Effector CD4-positive, alpha-beta T cell (primary cell): ENCODE measurements at places on chromosomes 5 and 9.

- DNase-seq: no peak
These were observed 395.5 kb upstream of the SLC30A5 start for GRCh38 chr5:68698025-68698940.

GRCh38 chr5:164119806-164120447 lies 614.5 kb downstream of the MAT2B start:
- DNase-seq: no peak

DNA sequence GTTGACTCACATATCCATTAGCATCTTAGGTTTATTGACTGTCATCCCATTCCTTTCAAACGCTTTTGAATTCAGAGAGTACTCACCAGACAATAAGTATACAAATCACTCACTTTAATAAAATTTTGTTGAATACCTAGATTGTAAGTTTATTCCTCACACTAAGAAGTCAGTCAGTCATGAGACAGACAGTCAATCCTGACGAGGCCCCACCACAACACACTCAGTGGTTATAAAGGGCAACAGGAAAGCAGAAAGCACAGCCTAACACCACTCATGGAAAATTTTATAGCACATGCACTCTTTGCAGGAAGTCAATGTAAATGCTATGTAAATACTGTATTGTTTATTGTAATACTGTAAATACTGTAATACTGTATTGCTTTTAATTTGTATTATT lies 176.3 kb upstream of the PTGER4 start:
- no peak for DNase-seq

GRCh38 chr5:67202828-67203227 lies 6.2 kb upstream of the CD180 start:
- DNase-seq: no peak

- DNase-seq: no peak
These were observed 19.7 kb upstream of the CSF1R start for GRCh38 chr5:150105928-150106615.

DNA sequence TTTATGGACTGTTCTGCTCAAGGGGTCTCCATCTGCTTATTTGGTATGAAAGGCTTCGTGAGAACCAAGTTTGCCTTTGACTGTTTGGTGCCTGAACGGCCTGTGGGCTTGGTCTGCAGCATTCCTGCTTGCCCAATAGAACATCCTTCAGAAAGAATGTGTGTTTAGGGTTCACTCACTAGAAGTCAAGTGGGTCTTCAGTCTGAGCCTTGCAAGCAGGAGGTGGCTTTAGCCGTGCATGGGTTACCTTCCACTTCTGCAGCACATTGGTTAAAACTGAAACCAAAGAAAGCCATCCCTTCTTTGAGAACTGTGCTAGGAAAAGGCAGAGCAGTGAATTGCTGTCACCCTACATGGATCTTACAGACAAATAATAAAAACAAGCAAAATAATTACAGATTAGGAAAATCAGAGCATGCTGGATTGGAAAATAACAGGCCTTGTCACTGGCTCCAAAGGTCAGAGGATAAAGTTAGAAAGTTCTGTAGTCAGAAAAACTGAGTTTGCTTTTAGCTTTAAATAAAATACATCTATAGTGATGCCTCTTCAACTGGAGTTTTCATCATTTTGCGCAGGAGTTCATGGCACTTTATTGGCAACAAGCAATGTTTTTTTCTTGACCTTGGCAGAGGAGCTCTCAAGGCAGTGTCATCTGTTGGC lies 16.6 kb downstream of the WWC1 start:
- no peak for DNase-seq

- DNase-seq: no peak
These were observed 25.2 kb upstream of the TNIP1 start for GRCh38 chr5:151106043-151106442.

DNA sequence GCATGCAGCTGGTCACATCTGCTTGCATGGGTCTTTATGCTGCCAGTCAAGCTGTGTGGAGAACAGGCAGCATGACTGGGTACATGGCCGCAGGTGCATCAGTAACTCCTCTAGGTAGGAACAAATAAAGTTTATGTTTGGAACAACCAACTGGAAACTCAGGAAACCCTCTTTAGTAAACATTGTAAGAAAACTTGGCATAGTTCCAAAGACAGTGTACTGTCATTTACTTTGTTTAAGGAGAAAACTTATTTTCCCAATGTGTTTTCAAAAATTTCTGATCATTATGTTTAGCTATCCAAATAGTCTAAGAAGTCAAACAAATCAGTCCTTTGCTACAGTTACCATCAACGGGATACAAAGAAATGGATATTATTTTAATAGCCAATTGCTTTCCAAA lies 386.0 kb downstream of the CHSY3 start:
- DNase-seq: no peak

DNA sequence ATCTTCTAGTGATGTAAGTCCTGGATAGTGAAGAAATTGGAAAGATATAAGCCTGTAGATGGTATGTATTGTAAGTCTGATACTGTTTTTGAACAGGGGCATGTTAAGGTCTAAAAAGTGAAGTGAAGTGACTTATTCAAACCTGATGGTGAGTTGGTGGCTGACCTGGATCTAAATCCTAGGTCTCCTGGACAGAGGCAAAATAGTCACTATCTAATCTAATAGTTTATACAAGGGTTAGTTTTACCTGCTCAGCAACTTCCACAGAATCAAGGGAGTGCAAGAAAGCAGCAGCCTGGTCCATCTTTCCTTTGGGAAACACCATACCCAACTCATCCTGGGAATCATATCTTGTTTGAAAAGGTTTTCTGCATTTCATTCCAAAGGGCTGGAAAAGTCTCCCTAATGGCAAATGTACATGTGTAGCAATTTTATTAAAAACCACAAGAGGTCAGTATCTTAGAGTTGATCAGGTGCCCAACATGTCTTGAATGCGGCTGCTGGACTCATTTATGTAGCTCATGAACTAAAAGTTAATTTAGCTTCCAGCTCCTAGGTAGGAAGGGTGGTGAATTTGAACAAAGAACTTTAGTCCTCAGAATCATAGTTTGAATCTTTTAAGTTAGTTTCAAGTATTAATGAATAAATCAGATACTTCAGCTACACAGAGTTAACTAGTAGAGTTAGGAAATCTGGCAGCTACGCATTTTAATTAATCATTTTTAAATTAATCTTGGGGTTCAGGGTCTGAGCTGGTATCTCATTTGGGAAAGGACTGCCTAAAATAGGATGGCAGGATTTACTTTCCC lies 26.0 kb downstream of the SKP2 start:
- DNase-seq: no peak

- DNase-seq: no peak
These were observed 154.8 kb downstream of the ADAMTS6 start for GRCh38 chr5:65326922-65327321.

GRCh38 chr5:93610581-93611272 lies 27.7 kb downstream of the NR2F1 start:
- no peak for DNase-seq

- no peak for DNase-seq
These were observed 62.3 kb downstream of the ST8SIA4 start for GRCh38 chr5:100840789-100841188.

- no peak for DNase-seq
These were observed 400.8 kb upstream of the PIK3R1 start for GRCh38 chr5:67814569-67815311.

DNA sequence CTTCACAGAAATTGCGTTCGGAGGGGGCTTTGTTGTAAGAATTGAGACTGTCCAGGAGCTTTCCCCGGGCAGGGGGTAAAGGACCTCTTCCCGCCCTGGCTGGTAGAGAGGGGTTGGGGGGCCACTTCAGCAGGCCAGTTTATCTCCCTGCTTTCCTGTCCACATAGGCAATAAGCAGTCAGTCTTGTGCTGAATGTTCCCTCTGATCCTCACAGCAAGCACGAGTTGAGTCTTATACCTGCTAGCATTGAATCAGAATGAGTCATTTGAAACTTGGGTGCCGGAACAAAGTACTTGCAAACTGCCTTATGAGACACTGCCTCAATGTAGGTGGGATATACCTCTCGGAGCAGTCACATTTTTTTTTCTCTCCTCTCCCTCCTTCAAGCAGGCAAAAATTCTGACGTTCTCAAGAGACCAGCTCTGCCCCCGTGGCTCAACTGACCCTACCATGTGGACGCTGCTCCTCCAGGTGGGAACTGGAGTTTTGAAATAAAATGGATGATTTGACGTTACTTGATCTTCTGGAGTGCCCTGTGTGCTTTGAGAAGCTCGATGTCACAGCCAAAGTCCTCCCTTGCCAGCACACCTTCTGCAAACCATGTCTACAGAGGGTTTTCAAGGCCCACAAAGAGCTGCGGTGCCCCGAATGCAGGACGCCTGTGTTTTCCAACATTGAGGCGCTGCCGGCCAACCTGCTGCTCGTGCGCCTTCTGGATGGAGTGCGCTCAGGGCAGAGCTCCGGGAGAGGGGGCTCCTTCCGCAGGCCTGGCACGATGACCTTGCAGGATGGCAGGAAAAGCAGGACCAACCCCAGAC lies 1.3 kb downstream of the SH3RF2 start:
- no peak for DNase-seq

- no peak for DNase-seq
These were observed 9.0 kb downstream of the SLC36A1 start for GRCh38 chr5:151456321-151456940.

DNA sequence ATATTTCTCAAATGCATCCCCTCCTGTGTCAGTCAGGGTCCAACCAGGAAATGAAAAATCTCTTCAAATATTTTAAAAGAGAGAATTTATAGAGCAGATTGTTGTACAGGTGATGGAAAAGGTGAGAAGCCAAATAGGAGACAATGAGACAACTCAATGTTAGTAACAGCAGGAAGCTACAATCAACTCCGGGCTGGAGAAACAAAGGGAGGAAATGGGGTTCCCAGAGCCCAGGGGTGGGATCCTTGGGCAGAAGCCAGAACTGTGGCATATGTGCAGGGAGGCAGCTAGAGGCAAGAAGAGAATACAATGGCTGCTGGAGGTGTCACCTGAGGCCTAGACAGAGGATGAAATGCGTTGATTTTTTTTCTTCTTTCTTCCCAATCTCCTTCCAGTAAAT lies 361.8 kb upstream of the ACTBL2 start:
- DNase-seq: no peak

- DNase-seq: no peak
These were observed 1298.3 kb upstream of the WWC1 start for GRCh38 chr5:166992874-166993722.

GRCh38 chr5:10946050-10946449 lies 185.0 kb upstream of the DAP start:
- no peak for DNase-seq

GRCh38 chr9:37905131-37905505 lies 1.2 kb upstream of the SLC25A51 start:
- DNase-seq: no peak

GRCh38 chr5:65760504-65761275 lies 38.7 kb downstream of the NLN start:
- peak; percentile 31 for DNase-seq

GRCh38 chr5:135741040-135741439 lies 93.4 kb upstream of the SLC25A48 start:
- DNase-seq: no peak

GRCh38 chr9:84493284-84493947 lies 152.9 kb upstream of the SLC28A3 start:
- no peak for DNase-seq

- no peak for DNase-seq
These were observed 155.4 kb downstream of the AOPEP start for GRCh38 chr9:94881940-94882339.

DNA sequence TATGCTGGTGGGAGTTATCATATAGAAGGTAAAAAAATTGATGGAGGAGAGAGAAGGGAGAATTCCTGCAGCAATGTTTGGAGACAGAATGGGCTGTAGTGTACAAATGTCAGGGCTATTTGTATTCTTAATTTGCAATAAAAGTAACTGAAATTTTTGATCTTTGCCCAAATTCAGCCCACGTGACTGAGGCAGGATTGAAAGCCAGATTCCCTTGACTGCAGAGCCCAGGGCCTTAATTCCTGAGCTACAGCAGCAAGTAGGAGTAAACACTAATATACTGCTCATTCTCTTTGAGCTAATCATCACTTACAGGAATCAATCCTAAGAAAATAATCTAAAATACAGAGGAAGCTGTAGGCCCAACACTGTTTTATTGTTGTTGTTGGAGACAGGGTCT lies 5.2 kb upstream of the ANXA6 start:
- DNase-seq: no peak

GRCh38 chr9:72292874-72293607 lies 72.0 kb downstream of the ZFAND5 start:
- DNase-seq: no peak

- no peak for DNase-seq
These were observed 46.7 kb upstream of the CER1 start for GRCh38 chr9:14769230-14769571.
